ENCODE measurements at places on chromosomes 4 and X.

DNA sequence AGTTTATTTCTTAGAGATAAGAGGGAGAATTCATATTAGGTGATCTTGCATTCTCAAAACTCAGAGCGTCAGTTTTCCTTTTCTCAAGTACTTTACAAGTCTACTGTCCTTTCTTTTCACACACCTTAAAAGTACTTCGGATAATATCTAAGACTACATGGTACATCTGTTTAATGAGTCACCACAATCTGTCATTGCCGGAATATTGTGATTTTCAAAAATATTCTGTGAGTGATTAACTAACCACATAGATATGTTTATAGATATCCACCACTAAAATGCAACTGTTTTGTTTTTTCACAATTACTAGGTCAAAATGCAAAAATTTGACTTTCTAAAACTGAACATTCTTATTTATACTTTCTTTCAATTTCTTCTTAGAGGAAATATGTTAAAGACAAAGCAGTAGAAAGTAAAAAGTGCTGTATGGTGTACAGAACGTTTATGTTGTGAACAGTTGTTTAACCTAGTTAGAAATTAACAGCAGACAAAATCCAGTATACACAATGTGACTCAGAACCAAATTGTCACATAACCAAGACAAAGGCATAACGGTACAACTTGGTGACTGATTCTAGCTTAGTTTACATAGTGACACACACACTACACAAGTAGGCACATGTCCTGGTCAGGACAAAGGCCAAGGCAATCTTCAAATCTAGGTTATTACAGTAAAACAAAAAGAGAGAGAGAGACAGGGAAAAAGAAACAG, 482.9 kb downstream of the NAF1 start:
- no peaks in the 10 kb centered on the region for H3K27me3 ChIP-seq
- no peaks in the 10 kb centered on the region for H3K4me1 ChIP-seq
- H3K36me3 ChIP-seq, result no peaks in the 10 kb centered on the region

GRCh38 chr4:47713129-47713834, 124.6 kb downstream of the CORIN start:
- H3K4me3 ChIP-seq, result no peak overlapping the region
- no peaks in the 10 kb centered on the region for H3K4me1 ChIP-seq
- H3K27me3 ChIP-seq, result peaks cover 47% of the 10 kb centered on the region
- H3K27ac ChIP-seq, result no peak overlapping the region

DNA sequence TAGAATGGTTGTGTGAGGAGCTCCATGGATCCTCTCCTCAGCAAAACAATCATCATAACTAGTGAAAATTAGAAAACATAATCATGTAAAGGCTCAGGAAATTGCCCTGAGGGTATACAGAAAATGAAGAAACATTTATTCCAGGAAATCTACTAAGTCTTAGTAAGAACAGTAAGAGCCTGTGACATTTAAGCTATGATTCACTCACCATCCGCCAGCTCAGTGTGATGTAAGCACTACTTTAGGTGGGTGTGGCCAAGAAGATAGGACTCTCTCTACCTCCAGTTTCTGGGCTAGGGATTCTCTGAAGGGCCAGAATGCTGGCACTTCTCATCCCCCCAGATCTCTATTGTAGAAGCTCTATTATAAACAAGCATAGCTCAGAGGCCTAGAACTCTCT, 147.5 kb downstream of the DLG3 start:
- H3K27ac ChIP-seq, result peak overlapping the region; percentile 60
- peaks cover 17% of the 10 kb centered on the region for H3K4me1 ChIP-seq
- DNase-seq, result no peak
- H3K27me3 ChIP-seq, result peaks cover 44% of the 10 kb centered on the region
- H3K36me3 ChIP-seq, result no peaks in the 10 kb centered on the region
- no peak overlapping the region for H3K4me3 ChIP-seq

DNA sequence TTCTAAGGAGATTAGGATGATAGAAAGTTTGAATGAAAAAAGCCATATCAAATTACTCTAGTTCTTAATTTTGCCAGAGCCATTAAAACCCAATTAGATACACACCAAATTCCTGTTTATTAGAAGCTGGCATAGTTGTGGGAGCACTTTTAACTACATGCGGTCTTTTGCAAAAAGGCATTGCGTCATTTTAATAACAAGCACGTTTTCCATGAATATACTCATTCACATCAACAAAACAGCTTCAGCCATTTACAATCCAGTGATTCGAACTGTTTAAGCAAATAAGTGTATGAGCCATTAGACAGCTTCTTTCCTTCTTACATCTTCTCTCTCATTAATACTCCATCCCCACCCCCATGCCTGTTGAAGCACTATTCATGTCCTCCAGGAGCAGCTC, 109.5 kb upstream of the EOLA2 start:
- no peaks in the 10 kb centered on the region for H3K4me1 ChIP-seq
- H3K27me3 ChIP-seq, result peaks cover 40% of the 10 kb centered on the region
- no peaks in the 10 kb centered on the region for H3K36me3 ChIP-seq
- no peak overlapping the region for H3K27ac ChIP-seq
- no peak for DNase-seq

DNA sequence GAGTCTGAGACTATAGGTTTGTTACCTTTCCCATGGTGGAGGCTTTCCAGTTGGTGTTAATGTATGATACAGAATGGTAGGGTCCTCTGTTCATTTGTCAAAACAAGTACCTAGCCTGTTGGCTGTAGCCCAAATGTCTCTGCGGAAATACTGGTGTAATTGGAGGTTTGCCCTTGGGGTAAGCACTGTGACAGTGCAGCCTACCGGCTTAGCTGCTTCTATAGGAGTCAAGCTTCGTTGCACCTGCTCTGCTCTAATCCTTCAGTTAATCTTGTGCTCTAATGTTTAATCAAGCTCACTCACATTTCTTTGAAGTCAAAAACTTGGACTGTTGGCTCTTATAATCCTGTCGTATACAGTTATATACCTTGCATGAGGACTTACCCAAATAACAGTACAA, 203.4 kb downstream of the CCNG2 start:
- H3K27ac ChIP-seq, result no peak overlapping the region
- H3K27me3 ChIP-seq, result peaks cover 3% of the 10 kb centered on the region
- no peaks in the 10 kb centered on the region for H3K36me3 ChIP-seq
- H3K4me1 ChIP-seq, result no peaks in the 10 kb centered on the region
- no peak for DNase-seq

- DNase-seq, result no peak
- peaks cover 4% of the 10 kb centered on the region for H3K4me1 ChIP-seq
- H3K4me3 ChIP-seq, result no peak overlapping the region
- no peak overlapping the region for H3K27ac ChIP-seq
These were observed 352.7 kb downstream of the NKX6-1 start for GRCh38 chr4:84146300-84146959.

DNA sequence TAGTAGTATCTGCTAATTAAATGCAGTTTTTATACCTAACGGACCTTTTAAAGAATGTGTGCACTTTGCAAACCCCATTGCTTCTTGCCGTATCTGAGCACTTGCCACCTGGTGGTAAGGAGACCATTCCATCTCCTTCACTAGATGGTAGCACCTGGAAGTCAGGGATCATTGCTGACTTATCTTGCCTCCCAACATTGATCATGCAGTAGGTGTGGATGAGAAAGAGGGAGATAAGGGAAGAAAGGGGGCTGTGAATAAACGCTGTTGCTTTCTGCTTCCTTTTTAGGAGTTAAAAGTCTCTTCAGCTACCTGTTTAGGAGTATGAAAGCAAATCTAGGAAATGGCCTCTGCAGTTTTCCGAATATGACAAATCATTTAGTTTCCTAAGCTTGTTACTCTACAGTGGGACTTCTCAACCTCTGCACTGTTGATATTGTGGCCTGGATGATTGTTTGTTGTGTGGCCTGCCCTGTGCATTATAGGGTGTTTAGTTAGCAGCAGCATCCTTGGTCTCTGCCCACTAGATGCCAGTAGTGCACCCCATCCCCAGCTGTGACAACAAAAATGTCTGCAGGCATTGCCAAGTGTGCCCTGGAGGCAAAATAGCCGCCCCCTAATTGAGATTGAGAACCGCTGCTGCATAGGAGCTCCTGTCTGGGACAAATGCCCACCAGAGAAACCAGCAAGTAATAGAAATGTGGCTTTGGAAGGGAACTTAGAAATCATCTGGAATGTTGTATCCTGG, 38.8 kb downstream of the GAB1 start:
- H3K4me3 ChIP-seq, result no peak overlapping the region
- H3K27me3 ChIP-seq, result peaks cover 7% of the 10 kb centered on the region
- DNase-seq, result no peak
- no peak overlapping the region for H3K27ac ChIP-seq
- H3K4me1 ChIP-seq, result no peaks in the 10 kb centered on the region

- peaks cover 4% of the 10 kb centered on the region for H3K27me3 ChIP-seq
- DNase-seq, result no peak
- H3K4me3 ChIP-seq, result no peak overlapping the region
- no peak overlapping the region for H3K27ac ChIP-seq
These were observed 47.2 kb downstream of the GBA3 start for GRCh38 chr4:22739968-22740367.

- H3K36me3 ChIP-seq, result no peaks in the 10 kb centered on the region
- no peak for DNase-seq
- H3K4me3 ChIP-seq, result no peak overlapping the region
- no peaks in the 10 kb centered on the region for H3K27me3 ChIP-seq
- no peaks in the 10 kb centered on the region for H3K4me1 ChIP-seq
These were observed 235.9 kb upstream of the PCDH18 start for GRCh38 chr4:137768196-137768595.

- no peaks in the 10 kb centered on the region for H3K36me3 ChIP-seq
- no peak for DNase-seq
- no peak overlapping the region for H3K27ac ChIP-seq
- no peaks in the 10 kb centered on the region for H3K4me1 ChIP-seq
These were observed 56.6 kb upstream of the TMEM184C start for GRCh38 chr4:147560625-147561024.

DNA sequence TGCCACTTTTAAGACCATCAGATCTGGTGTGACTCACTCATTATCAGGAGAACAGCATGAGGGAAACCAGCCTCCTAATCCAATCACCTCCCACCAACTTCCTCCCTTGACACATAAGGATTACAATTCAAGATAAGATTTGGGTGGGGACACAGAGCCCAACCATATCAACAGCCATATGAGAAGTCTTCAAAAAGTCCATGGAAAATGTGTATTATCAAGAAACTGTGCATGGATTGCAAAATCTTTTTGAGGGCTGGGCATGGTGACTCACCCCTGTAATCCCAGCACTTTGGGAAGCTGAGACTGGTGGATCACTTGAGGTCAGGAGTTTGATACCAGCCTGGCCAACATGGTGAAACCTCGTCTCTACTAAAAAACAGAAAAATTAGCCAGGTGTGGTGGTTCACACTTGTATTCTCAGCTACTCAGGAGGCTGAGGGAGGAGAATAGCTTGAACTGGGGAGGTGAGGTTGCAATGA, 17.8 kb upstream of the RPL39 start:
- H3K27ac ChIP-seq, result no peak overlapping the region
- peaks cover 1% of the 10 kb centered on the region for H3K4me1 ChIP-seq
- no peak for DNase-seq
- H3K4me3 ChIP-seq, result no peak overlapping the region

DNA sequence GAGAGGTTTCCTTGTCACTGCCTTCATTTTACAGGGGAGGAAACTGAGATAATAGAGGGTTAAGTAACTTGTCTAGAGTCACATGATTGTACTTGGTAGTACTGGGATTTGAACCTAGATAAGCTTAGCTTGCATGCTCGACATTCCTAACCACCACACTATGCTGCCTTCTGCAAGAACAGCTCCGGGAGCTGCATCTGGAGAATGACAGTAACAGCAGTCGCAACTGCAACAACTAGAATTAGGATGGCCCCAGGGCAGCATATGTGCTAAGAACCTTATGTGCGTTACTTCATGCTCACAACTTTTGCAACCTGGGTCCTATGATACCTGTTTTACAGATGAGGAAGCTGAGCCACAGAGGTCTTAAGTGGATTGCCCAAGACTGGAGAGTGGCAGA, 89.5 kb upstream of the LCORL start:
- H3K27me3 ChIP-seq, result peaks cover 24% of the 10 kb centered on the region
- H3K4me3 ChIP-seq, result no peak overlapping the region
- DNase-seq, result no peak

DNA sequence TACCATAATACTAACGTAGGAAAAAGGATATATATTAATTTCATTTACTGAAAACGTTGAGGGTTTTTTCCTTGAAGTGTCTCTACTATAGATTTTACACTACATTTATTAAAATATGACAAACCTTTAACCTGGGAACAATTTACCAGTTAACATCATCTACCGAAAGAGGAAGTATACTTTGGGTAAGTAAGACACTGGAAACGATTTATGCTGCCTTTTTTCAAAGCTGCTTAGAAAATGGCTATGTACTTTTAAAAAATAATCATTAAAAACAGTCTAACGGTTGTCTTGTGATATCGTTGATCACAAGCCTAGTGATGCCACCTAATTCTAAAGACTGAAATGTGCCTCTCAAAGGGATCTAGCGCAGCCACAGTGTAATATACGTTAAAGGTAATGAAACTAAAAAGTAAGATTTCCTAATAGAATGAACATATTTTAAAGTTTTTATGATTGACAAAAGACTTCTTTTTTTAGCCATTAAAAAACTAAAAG, 50.4 kb downstream of the STX18 start:
- no peak for DNase-seq
- H3K27me3 ChIP-seq, result no peaks in the 10 kb centered on the region
- H3K4me1 ChIP-seq, result peaks cover 15% of the 10 kb centered on the region
- no peak overlapping the region for H3K27ac ChIP-seq

DNA sequence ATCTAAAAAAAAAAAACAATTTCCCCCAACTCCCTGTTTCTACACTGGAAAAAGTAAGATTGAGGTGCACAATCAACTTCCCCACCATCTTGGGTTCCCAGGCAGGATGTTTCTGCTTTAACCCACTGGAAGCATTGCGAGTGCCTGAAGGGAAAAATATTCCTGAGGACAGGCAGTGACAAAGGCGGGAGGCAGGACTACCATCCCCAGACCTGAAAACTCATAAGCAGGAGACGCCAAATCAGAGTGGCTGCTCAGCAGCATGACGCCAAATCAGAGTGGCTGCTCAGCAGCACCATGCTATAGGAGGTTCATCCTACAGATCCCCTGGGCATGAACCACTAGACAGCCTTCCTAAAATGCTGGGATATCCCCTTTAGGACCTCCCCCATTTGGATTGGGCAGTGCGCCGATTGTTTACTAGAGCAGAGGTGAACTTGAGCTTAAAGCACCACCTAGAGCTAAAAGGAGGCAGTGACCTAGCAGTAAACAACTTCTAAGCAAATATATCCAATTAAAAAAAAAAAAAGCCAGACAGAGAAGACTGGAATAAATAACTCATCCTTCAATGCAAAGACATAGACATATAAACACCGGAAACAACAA, 35.0 kb upstream of the GK start:
- peaks cover 6% of the 10 kb centered on the region for H3K4me1 ChIP-seq
- peaks cover 4% of the 10 kb centered on the region for H3K36me3 ChIP-seq
- no peak for DNase-seq
- H3K27ac ChIP-seq, result no peak overlapping the region
- H3K4me3 ChIP-seq, result no peak overlapping the region

GRCh38 chrX:41064018-41064417, 21.2 kb upstream of the USP9X start:
- no peak overlapping the region for H3K27ac ChIP-seq
- no peak for DNase-seq
- H3K4me3 ChIP-seq, result no peak overlapping the region
- no peaks in the 10 kb centered on the region for H3K4me1 ChIP-seq

- no peak overlapping the region for H3K4me3 ChIP-seq
- no peak for DNase-seq
- peaks cover 17% of the 10 kb centered on the region for H3K27me3 ChIP-seq
These were observed 148.1 kb upstream of the EOLA2 start for GRCh38 chrX:150086371-150086770.

GRCh38 chr4:176635372-176636261, 157.1 kb downstream of the VEGFC start:
- DNase-seq, result no peak
- no peaks in the 10 kb centered on the region for H3K4me1 ChIP-seq
- H3K36me3 ChIP-seq, result no peaks in the 10 kb centered on the region
- H3K27me3 ChIP-seq, result no peaks in the 10 kb centered on the region
- no peak overlapping the region for H3K4me3 ChIP-seq
